Ovary (tissue), 10 donors: ENCODE measurements at places on chromosomes 7 and 10.

- no peaks in the 10 kb centered on the region for H3K36me3 ChIP-seq
- no peak overlapping the region for H3K4me3 ChIP-seq
- H3K4me1 ChIP-seq, result no peaks in the 10 kb centered on the region
Measured at GRCh38 chr7:72435366-72435765, 23.2 kb upstream of the CALN1 start.

DNA sequence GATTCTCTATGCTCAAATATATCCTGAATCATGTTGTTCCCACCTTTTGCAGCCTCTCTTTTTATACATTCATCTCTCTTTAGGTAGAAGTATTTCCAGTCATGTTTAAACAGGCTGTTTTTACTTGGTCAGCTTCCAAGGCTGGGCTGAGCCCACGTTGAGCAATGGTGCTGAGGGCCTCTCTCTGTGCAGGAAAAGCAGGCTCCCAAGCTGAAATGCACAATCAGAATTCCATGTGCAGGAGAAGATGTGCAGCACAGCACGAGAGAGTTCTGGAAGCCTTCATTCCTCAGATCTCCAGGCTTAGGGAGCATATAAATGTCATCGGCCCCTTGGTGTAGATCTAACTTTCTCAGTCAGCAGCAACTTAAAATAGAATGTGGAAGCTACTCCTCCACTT, 588.5 kb downstream of the TNS3 start:
- H3K4me3 ChIP-seq, result no peak overlapping the region
- no peaks in the 10 kb centered on the region for H3K36me3 ChIP-seq

- no peak overlapping the region for H3K27ac ChIP-seq
- peaks cover 3% of the 10 kb centered on the region for H3K4me1 ChIP-seq
- no peak overlapping the region for H3K4me3 ChIP-seq
- no peaks in the 10 kb centered on the region for H3K36me3 ChIP-seq
- no peaks in the 10 kb centered on the region for H3K27me3 ChIP-seq
Measured at GRCh38 chr10:50332108-50332842, 81.0 kb upstream of the ASAH2 start.

DNA sequence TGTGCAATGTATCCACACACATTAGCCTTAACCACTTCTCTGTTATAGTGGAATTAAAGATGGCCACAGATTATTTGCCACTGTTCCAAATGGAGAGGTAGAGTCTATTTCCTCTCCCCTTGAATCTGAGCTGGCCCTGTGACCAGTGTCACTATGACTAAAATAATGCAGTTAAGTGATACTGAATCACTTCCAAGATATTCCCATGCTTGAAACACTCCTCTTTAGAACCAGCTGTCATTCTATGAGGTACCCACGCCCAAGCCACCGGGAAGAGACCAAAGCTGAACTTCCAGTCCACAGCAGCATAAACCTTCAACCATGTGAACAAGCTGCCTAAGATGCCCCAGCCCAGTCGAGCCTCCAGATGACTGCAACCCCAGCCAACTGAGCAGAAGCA, 2.1 kb upstream of the DHX32 start:
- no peaks in the 10 kb centered on the region for H3K27me3 ChIP-seq
- no peak overlapping the region for H3K27ac ChIP-seq
- no peaks in the 10 kb centered on the region for H3K36me3 ChIP-seq
- H3K4me1 ChIP-seq, result peaks cover 5% of the 10 kb centered on the region
- DNase-seq, result no peak

GRCh38 chr10:13648425-13648824, 61.7 kb downstream of the PRPF18 start:
- no peaks in the 10 kb centered on the region for H3K4me1 ChIP-seq
- H3K36me3 ChIP-seq, result no peaks in the 10 kb centered on the region
- H3K27ac ChIP-seq, result no peak overlapping the region
- no peak overlapping the region for H3K4me3 ChIP-seq

- no peaks in the 10 kb centered on the region for H3K4me1 ChIP-seq
- no peaks in the 10 kb centered on the region for H3K27me3 ChIP-seq
- H3K4me3 ChIP-seq, result no peak overlapping the region
- H3K36me3 ChIP-seq, result no peaks in the 10 kb centered on the region
- no peak for DNase-seq
- H3K27ac ChIP-seq, result no peak overlapping the region
Measured at GRCh38 chr10:44850356-44850934, 60.7 kb upstream of the TMEM72 start.

- DNase-seq, result no peak
- no peaks in the 10 kb centered on the region for H3K27me3 ChIP-seq
- peaks cover 5% of the 10 kb centered on the region for H3K4me1 ChIP-seq
- H3K27ac ChIP-seq, result no peak overlapping the region
- no peaks in the 10 kb centered on the region for H3K36me3 ChIP-seq
Measured at GRCh38 chr10:15313843-15314242, 57.2 kb downstream of the FAM171A1 start.

- no peaks in the 10 kb centered on the region for H3K36me3 ChIP-seq
- H3K4me3 ChIP-seq, result peak overlapping the region; percentile 44
- H3K27ac ChIP-seq, result no peak overlapping the region
- H3K27me3 ChIP-seq, result no peaks in the 10 kb centered on the region
- peak; percentile 50 for DNase-seq
Measured at GRCh38 chr10:86535132-86535882, 13.7 kb upstream of the WAPL start.

DNA sequence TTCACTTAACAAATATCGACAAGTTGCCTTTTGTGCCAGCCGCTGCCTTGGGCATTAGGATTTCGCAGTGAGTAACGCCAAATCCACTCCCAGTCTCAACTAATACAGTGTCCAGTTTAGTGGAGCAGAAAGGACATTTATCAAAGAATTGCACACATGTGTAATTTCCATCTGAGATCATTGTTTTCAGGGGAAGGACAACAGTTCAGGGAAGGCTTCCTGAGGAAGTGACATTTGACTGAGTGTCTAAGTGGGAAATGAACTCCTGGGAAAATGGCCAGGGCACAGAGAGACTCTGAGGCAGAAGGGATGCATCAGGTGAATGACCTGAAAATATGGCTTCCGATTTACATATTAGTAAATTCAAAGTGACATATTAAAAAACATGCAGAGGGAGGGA, 89.4 kb downstream of the ITGA8 start:
- no peaks in the 10 kb centered on the region for H3K36me3 ChIP-seq
- DNase-seq, result no peak
- H3K27ac ChIP-seq, result no peak overlapping the region
- no peaks in the 10 kb centered on the region for H3K27me3 ChIP-seq
- H3K4me1 ChIP-seq, result peaks cover 2% of the 10 kb centered on the region
